ENCODE measurements at places on chromosomes 1 and 21.
A peak's percentile ranks its signal among the peaks of the same experiment; 100 is the strongest.

GRCh38 chr1:10841118-10841517 lies 44.7 kb upstream of the CASZ1 start:
- DNase-seq, result no peak

DNA sequence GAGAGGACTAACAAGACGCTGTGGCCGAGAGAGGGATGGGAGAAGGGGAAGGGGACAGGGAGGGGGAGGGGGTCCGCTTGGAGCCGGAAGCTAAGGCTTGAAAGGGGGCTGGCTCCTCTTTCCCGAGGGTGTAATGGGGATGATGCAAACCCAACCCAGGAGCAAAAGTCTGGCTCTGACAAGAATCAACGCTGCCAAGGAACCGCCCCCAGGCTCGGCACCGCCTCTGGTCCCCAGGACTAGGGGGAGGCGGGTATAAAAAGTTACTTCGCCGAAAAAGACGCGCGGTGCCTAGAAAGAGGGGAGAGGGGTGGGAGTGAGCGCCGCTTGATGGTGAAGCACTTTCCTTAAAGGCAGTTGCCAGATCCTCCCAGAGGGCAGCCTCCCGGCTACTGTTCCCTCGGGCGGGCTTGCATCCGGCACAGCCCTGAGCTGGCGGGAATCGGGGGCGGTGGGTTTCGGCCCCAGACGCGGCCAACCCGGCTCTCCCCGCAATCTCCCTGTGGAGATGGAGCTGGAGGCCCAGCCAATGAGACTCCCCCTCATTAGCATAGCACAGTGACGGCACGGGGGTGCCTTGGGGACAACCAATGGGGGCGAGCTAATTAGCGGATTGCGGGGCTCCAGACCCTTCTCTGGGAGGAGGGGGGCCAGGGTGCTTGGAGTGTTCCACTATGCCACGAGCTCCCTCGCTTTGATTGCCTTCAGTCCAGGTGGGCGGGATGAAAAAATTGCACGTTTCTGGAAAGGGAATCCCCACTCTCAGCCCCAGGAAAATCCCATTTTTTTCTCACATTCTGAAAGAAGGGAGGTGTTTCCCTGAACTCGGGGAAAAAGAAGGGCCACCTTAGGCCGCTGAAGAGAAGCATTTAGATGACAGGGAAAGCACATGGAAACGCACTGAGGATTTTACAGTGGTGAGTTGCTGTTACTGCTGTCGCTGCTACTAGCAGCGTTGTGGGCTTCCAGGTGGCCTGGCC lies at the start of gene KCNT2:
Gene KCNT2 (minus strand): TSS at position 51 of the 980 bp plus-strand sequence. CDS start 131 bp downstream, outside the sequence.
- DNase-seq, result no peak

GRCh38 chr1:204650911-204651570 lies 34.5 kb downstream of the LRRN2 start:
- DNase-seq, result no peak

DNA sequence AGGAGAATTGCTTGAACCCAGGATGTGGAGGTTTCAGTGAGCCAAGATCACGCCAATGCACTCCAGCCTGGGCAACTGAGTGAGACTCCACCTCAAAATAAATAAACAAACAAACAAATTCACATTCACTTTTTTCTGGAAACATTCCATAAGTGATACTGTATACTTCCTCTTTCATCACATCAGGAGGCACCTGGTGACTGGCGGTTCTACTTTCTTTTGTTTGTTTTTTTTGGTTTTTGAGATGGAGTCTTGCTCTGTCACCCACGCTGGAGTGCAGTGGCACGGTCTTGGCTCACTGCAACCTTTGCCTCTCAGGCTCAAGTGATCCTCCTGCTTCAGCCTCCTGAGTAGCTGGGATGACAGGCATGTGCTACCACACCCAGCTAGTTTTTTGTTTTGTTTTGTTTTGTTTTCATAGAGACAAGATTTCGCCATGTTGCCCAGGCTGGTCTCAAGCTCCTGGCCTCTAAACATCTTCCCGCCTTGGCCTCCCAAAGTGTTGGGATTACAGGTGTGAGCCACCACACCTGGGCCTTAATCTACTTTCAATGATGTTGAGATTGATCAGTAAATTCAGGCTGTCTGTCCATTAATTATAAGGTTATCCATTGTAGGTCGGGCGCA lies 10.7 kb downstream of the HAPLN2 start:
- DNase-seq, result no peak

- no peak for DNase-seq
These were observed 237.2 kb downstream of the KAZN start for GRCh38 chr1:14835725-14836124.

DNA sequence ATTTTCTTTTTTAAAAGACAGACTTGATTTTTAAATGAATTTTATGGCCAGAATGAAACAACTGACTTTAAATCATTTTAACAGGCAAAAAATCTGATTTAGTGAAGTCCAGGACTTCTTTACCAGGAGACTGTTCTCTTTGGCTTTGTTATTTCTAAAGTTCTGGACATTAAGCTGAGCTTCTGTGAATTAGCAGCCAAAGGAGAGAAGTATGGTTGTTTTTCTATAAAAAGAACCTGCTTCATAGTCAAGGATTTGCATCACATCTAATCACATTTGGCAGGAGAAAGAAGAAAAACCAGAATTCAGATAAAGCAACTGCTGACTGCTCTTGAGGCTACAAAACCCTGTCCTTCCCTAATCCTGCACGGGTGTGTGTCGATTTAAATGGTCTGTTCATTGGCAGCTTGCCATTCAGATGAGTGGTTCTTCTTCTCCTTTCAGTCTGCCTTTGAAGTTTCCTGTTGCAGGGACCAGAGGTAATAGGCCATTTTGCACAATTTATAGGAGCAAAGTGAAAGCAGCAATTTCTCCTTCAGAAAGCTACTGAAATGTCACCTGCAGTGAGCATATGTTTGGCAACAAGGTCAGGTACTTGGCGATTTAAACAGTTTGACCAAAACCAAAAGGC lies 215.4 kb downstream of the OLFM3 start:
- no peak for DNase-seq

GRCh38 chr1:247104965-247105364 lies 809 bp upstream of the ZNF669 start:
- no peak for DNase-seq

- no peak for DNase-seq
These were observed 70.5 kb downstream of the CD2 start for GRCh38 chr1:116824631-116825206.

GRCh38 chr1:156612666-156613065 lies 6.5 kb upstream of the HAPLN2 start:
- no peak for DNase-seq

DNA sequence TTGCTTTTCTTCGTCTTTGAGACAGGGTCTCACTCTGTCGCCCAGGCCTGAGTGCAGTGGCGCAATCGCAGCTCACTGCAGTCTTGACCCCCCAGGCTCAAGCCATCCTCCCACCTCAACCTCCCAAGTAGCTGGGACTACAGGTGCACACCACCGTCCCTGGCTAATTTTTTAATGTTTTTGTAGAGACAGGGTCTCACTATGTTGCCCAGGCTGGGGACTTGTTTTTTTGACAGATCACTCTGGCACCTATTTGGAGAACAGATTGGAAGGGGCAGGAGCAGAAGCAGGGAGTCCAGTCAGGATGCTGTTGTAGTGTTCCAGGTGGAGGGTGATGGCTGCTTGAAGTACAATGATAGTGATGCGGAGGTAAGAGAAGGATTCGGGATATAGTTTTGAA lies 12.7 kb upstream of the KDM4A start:
- DNase-seq, result no peak

- DNase-seq, result no peak
These were observed 691 bp upstream of the SELENBP1 start for GRCh38 chr1:151373196-151373595.

DNA sequence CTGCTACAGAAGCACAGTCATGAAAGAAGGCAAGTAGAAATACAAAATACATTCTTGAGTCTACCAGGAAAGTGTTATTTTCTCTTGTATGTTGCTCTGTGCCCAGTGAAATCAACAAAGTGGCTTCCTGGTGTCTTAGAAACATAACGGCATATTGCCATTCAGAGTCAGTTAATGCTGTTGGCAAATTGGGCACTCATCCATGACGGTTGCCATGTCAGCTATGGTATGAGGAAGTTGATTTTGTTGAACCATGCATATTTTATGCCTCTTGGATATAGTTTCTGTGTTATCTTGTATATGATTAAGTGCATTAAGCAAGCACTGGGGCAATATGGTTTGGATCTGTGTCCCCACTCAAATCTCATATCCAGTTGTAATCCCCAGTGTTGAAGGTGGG lies 153.1 kb upstream of the CXADR start:
- no peak for DNase-seq

GRCh38 chr21:43599728-43600127 lies 59.6 kb downstream of the HSF2BP start:
- DNase-seq, result no peak

DNA sequence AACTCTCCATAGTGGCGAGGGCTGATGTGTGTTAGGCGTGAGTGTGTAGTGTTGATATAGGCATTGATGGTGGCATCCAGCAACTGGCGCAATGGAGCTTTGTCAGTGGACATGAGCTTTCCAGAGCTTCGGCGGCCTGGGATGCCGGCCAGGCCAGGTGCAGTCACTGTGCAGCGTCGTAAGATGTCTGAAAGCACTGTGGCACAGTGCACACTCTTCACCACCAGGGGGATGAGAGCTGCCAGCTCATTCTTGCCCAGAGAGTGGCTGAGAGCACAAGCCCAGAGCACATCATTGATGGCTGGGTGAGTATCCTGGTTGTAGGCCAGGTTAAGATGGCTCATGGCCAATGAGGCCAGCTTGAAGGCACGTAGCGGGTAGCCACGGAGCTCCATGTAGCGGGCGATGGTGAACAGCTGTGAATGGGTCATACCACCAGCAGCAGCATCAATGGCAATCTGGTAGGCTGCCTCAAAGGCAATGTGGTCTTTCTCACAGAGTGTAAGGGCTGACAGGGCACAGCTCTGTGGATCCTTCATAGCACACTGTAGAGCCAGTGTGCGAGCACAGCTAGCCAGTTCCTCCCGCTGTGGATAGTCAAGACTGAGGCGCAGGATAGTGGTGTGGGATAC lies 6.7 kb downstream of the UROD start:
- peak; percentile 48 for DNase-seq

DNA sequence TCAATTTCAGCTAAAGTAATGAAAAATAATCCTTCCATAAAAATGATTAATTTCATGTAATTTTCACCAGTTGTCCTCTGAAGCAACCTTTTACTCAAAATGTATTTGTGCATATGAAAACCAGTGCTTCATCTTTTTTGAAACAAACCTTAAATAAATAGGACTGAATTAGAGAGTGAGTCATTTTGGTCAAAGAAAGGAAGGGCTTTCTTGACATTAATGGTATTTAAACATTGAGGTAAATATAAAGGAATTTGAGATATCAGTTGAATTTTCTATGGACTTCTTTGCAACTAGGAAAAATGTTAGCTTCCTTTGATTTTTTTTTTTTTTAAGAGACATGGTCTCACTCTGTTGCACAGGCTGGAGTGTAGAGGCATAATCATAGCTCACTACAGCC lies 38.7 kb downstream of the SNX7 start:
- no peak for DNase-seq

GRCh38 chr1:9633493-9633892 lies 18.0 kb upstream of the PIK3CD start:
- no peak for DNase-seq

DNA sequence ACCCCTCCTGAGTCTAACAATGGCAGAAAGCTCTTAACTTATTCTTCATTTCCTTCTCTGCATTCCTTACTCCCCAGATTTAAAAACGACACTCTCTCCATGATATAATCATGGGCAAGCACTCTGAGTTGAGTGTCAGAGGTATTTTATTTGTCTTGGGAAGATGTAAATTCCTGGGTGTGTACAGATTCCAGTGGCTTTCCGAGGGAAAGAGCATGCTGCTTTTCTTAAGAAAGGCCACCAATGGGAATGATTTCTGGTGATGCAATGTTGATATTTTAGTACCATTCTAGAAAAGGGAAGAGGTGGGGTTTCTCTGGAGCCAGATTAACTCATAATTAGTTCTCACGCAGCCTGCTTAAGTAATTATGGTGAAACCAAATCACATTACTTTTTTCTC lies 47.8 kb upstream of the BTG3 start:
- DNase-seq, result no peak

- DNase-seq, result no peak
These were observed 60.4 kb downstream of the CAPN2 start for GRCh38 chr1:223772771-223773160.

DNA sequence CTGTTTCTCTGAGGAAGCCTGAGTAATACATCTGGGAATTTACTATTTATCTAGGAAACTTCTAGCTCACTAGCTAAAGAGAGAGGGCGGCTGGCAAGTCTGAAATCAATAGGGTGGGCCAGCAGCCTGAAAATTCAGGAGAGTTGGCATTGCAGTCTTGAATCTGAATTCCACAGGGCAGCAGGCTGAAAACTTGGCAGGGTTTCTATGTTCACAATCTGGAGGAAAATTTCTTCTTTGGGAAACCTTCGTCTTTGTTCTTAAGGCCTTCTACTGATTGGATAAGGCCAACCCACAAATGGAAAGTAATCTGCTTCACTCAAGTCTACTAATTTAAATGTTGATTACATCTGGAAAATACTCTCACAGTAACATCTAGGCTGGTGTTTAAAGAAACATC lies 101.0 kb upstream of the COG2 start:
- no peak for DNase-seq

DNA sequence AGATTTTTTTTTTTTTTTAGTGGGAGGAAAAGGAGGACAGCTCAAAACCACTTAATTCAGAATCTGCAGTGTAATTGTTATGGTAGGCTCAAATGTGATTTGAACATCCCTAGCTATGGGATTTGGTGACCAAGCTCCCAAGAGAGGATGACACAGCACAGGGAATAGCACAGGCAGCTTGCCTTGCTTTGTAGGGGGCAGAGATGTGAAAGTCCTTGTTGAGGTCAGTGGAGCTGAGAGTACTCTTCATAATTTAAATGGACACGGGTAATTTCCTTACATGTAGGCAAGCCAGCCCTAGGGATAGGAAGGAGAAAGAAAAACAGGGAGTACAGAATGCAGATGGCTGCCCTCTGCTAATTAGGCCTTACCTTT lies 3.2 kb upstream of the UCK2 start:
- no peak for DNase-seq

GRCh38 chr1:20190256-20191160 lies 4.2 kb upstream of the PLA2G2C start:
- DNase-seq, result no peak
